Fibroblast of skin of right biceps (primary cell): ENCODE measurements at places on chromosomes 2 and 18.
A peak's percentile ranks its signal among the peaks of the same experiment; 100 is the strongest.

DNA sequence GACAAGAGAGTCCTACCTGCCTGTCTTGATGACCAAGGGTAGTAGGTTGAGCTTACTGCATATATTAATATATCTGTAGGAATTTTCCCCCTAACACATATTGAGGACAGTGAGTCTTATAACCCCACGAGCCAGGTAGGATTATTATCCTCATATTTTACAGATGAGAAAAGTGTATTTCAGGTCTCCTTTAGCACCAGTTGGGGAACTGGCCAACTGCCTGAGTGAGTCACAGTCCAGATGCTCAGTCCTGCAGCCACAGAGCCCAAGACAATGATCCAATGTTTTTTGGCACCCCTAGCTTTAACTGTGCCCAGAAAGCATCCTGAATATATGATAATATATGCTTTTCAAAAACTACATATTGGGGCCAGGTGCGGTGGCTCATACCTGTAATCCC, 30.8 kb upstream of the GLS start:
- DNase-seq, result peak; percentile 81

- no peak for DNase-seq
Measured at GRCh38 chr2:62660087-62660486, 45.4 kb upstream of the EHBP1 start.

- DNase-seq, result peak; percentile 63
Measured at GRCh38 chr2:34096562-34097171, 497.6 kb upstream of the FAM98A start.

GRCh38 chr18:8702668-8703067, 2.7 kb upstream of the MTCL1 start:
- no peak for DNase-seq

- DNase-seq, result no peak
Measured at GRCh38 chr18:79401494-79402208, 5.9 kb downstream of the NFATC1 start.

DNA sequence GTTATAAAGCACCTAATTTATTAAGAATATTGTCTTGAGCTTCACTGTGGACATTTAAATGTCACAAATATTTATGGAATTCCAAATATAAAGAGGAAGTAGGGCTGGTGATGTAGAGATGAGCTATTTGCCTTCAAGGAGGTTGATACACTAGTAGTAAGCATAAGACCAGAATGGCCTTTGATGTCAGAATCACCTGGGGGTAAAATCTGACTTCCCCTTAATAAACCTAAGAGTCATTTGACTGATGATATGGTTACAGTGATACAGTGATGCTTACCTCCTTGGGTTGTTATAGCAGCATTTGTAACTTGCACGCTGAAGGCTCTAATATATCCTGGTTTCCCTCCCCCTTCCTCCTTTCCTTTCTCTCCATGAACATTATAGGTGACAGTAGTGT, 143.7 kb downstream of the CERS6 start:
- DNase-seq, result no peak

DNA sequence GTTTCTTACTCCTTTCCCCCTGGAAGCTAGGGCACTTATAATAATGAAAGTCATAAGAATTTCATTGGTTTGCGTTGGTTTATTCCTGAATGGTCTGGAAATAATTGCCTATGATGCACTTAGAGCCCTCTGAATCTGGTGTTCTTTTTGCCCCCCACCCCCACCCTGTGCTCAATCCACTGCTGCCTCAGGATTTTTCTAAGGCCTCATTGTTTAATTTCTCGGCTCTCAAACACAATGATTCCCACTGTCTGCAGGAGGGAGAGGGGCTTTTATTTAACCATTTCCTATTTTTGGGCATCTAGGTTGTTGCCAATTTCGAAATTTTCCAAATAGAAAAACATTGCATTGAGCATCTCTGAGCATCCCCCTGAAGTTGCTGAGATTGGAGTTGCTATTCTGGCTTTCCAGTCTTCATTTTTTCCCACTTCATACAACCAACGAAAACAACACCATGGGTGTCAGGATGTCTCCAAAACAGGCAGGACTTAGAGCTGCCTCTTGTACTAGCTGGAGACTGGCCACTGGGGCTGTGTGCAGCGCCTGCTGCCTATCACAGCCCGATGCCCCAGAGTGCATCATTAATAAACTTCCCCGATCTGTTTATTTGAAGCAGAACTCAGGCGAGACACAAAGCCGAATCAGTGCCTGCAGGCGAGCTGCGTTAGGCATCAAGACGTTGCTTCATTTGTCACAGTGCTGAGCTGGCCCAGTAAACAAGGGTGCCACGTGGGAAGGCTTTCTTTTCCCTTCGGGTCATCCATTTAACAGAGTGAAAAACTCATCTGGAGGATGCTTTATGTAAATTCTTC, 1.8 kb upstream of the PCARE start:
- no peak for DNase-seq

DNA sequence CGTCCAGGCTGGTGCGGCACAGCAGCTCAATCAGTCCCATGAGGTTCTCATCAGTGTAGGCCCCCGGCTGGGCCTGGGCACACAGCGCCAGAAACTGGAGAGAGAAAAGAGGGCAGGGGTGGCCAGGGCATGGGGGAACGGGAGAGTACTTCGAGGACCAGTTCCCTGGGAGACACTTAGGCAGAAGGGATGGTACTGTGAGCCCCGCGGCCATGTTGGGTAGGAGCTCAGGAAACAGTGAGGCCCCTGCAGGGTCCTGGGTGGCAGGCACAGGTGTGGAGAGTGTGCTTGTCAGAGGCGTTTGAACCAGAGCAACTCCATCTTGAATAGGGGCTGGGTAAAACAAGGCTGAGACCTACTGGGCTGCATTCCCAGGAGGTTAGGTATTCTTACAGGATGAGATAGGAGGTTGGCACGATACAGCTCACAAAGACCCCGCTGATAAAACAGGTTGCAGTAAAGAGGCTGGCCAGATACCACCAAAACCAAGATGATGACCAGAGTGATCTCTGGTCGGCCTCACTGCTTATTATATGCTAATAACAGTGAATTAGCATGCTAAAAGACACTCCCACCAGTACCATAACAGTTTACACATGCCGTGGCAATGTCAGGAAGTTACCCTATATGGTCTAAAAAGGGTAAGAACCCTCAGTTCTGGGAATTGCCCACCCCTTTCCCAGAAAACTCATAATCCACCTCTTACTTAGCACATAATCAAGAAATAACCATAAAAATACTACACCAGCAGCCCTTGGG, 51.9 kb upstream of the SEMA4C start:
- DNase-seq, result no peak

GRCh38 chr2:29295845-29296244, 180.6 kb downstream of the CLIP4 start:
- DNase-seq, result peak; percentile 14

DNA sequence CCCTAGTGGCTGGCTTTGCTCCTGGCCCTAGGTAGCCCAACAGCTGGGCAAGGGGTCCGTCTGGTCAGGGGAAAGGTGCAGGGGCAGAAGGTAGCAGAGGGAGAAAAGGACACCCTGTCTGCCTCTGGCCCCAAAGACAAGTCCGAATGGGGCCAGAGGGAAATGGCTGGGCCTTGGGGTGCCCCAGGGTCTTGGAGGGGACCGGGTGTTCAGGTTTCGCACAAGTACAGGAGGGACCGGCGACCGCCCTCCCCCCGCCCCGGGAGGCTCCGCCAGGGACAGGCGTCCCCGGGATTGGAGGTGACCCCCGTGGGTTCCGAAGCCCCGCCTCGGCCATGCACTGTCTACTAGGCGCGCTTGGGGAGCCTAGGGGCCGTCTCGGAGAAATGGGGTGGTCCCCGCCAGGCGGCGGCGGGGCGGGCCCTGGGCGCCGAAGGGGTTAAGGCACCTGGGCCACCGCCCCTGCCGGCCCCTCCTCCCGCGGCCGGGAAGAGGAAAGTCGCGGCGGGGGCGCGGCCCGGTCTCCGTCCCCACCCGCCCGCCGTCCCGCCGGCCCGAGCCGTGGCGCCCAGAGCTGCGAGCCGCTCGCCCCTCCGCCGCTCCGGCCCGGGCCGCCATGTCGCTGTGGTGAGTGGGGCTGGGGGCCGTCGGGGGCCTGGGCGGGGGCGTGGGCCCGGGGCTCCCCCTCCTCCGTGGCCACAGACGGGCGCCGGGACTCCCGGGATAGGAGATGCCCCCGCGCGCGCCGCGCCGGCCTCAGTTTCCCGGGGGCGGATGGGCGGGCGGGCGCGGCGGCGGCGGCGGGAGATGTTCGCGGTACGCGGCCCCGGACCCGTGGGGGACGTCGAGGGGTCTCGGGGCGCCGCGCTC, at the start of gene B3GNT7:
B3GNT7 (plus strand) TSS at position 523 of the 870 bp plus-strand sequence; CDS start at position 617, 94 bp downstream.
- no peak for DNase-seq

DNA sequence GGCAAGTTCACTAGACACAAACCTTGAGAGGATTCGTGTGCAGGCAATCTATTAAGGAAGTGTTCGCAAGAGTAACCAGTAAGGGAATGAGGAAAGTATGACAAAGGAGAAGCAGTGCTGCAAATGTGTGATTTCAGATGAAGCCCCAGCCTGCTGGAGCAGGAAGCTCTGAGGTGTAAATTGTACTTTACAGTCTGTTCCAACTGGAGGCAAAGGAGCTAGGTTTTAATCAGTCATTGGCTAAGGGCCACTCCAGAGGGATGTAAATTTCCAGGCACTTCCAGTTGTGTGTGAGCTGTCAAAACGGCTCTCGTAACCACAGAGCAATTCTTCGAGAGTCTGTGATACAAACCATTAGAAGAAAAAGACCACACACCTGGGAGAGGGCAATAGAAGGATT, 359.5 kb upstream of the FAM98A start:
- DNase-seq, result no peak

- DNase-seq, result no peak
Measured at GRCh38 chr2:205357732-205358131, 324.6 kb upstream of the NRP2 start.

GRCh38 chr2:182359990-182360662, 66.7 kb downstream of the PDE1A start:
- DNase-seq, result peak; percentile 62

DNA sequence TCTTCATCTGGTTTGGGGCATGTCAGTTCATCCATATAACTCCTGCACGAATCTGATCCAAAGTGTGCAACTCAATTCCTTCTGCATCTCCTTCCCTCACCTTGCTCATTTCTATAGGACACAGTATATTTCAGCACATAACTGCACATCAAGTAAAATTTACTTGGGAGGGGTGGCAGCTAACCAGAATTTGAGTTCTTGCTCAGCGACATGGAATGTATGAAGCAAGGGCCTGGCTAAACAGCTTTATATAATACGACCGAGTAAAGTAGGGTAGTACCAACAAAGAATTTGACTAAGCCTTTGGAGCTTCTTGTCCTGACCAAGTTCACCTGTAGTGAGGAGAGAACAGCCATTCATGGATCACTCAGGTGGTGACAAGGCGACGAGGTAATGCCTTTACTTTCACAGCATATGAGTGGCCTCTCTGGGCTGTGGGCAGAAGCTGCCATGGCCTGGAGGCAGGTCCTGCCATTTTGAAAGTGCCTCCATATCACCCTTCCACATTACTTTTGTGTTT, 570.2 kb upstream of the TNP1 start:
- peak; percentile 47 for DNase-seq

GRCh38 chr18:62669225-62669624, 46.1 kb upstream of the PHLPP1 start:
- no peak for DNase-seq

DNA sequence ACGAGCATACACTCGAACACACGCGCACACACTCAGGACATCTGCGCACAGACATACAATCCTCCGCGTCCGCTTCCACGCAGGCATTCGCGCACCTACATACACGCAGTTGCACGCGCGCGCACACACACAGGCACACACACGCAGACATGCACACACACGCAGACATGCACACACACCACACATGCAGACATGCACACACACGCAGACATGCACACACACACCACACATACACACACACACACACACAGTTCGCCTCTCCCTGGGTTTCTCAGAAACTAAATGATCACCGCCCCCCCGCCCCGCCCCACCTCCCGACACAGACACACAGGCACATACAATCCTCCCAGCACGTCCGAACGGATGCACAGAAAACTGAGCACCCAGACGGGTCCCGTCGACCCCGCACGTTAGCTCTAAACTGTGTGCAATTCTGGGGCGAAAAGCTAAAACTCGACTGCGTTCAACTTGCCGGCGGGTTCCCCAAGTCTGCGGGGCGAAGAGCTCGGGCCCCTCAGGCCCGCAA, 1.0 kb downstream of the EPHA4 start:
- peak; percentile 10 for DNase-seq

- DNase-seq, result no peak
Measured at GRCh38 chr18:49101236-49101635, 150.5 kb upstream of the SMAD7 start.

DNA sequence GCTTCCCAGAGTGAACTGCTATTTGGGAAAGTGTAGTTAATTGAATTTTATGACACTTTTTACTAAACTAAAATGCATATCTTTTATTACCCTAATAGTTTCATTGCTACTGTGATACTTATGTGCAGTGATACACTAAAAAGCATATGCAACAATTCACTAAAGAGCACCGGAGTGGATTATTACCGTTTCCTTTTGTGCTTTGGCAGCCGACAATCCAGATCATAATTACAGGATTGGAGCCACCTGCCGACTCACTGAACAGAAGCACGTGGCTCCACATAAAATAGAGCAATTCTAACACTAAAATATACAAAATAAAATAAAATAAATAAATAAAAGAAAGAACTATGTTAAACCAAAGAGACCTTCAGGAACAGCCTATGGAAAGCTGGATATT, 583.4 kb downstream of the NRXN1 start:
- no peak for DNase-seq

DNA sequence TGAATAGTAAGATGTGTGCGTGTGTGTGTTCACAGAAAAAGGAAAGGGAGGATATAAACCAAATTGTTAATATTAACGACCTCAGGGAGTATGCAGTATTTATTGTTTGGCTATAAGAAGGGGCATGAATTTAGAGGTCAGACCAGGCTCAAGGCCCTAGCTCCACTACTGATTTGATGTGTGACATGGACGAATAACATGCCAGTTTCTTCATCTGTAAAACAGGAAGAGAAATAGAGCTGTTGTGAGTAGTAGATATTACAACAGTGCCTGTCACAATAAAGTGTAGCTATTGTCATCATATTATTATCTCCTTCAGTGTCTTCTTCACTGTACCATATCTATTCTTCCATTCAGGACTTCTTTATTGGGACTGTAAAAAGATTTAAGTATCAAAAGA, 4.1 kb upstream of the MAT2A start:
- DNase-seq, result no peak

- no peak for DNase-seq
Measured at GRCh38 chr2:119430023-119430498, 1.6 kb upstream of the TMEM37 start.

- peak; percentile 47 for DNase-seq
Measured at GRCh38 chr18:26655525-26656430, 107.4 kb upstream of the KCTD1 start.

DNA sequence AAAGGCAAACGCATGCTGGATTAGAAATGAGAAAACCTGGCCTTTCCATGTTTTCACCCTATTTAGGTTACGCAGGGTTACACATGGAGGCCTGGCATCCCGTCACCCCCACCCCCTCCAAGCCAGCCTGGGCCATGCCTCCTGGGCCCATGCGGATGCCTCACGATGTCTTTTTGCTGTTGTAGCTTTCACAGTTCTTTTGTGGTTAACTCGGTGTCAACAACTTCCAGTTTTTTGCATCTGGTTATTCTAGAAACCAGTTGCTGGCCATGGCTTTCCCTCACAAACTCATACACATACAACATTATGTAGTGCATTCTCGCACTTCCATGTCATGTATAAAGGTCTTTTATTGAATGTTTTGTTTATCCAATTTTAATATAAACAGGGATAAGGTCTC, 204.9 kb upstream of the PXDN start:
- no peak for DNase-seq
